Skeletal muscle cell (primary cell): ENCODE measurements at places on chromosomes 2 and 18.

GRCh38 chr2:78416625-78417300, 608.7 kb upstream of the REG3G start:
- no peak for DNase-seq

- no peak for DNase-seq
These were observed 16.3 kb downstream of the SULT1C2 start for GRCh38 chr2:108304975-108305374.

GRCh38 chr2:105102963-105103421, 65.1 kb downstream of the MRPS9 start:
- DNase-seq = peak; percentile 42

DNA sequence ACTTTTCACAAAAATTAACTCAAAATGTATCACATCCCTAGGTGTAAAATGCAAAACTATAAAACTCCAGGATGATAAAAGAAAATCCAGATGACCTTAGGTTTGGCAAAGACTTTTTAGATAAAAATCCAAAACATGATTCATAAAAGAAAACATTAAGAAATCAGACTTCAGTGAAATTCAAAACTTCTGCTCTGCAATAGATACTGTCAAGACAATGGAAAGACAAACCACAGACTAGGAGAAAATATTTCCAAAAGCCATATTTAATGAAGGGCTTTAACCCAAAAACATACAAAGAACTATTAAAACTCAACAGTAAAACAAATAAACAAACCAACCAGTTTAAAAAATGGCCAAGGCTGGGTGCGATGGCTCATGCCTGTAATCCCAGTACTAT, 173.6 kb upstream of the SPOPL start:
- DNase-seq = no peak

GRCh38 chr2:158495175-158495574, 38.4 kb downstream of the PKP4 start:
- no peak for DNase-seq

- no peak for DNase-seq
These were observed 27.7 kb upstream of the TRAPPC8 start for GRCh38 chr18:31970617-31971016.

DNA sequence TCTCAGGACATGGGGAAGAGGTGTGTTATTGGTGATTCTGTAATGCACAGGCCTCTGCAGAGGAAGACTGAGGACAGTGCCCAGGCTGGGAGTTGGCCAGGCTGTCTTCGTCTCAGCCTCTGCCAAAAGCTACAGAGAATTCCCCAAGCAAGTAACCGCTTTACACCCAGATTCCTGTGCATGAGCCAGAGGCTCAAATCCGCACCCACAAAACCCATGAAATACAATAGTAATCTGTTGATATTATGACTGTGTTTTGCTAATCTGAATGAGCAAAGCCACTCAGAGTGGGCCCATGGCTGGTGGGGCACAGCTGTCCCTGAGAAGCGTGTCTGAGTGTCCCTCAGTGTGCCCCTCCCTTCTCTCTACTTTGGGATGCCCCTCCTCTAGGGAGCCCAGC, 149.5 kb upstream of the PXDN start:
- no peak for DNase-seq

DNA sequence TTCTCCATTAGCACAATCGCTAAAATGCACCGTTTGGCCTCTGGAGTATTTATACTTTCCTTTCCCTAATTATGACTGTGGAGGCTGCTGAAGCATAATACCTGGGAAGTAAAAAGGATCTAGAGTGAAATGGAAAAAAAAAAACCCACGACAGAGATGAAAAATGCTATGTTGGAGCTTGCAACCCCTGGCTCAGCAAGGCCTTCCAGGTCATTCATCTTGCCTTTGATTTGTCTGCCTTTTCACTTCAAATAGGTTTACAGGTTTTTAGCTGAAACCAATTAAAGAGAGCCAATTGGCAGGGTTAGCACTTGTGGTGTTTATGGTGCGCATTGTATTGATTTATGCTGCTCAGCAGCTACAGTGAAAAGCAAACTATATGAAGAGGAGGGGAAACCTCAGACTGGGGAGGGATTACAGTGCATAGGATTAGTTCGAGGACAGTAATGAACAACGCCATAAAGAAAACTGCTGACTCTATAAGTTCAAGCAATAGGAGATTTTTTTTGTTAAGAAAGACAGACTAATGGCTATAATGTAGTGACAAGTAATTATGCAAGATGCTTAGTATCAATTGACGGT, 347.9 kb downstream of the MEIS1 start:
- DNase-seq = no peak

DNA sequence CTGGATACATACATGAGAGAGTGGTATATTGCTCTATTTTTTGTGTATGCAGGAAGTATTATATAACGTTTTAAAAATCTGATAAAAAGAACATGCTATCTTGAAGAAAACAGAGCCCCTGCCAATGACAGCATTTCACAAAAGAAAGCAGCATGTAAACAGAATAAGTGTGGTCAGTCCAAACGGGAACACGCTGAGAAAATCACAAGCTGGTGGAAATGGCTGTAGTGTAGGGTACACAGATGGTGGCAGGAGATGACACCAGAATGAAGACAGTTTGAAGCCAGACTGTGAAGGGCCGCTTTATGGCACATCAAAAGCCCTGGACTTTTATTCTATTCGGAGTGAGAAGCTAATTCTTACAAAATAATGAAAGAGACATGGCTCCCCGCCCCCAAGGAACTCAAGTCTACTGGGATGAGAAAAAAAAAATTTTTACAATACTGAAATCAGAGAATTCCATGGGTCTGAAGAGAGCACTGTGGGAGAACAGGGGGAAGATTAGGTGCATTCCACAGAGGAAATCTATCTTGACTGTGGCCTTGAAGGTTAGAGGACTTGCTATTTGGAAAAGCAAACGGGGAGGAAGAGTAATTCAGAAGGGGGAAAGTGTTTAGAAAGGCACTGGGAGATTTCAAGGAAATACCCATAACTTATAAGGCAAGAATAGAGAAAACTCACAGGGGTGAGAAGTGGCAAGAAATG, 217.7 kb upstream of the SMAD7 start:
- DNase-seq = no peak

GRCh38 chr2:191020742-191021381, 6.9 kb upstream of the STAT1 start:
- DNase-seq = peak; percentile 77

DNA sequence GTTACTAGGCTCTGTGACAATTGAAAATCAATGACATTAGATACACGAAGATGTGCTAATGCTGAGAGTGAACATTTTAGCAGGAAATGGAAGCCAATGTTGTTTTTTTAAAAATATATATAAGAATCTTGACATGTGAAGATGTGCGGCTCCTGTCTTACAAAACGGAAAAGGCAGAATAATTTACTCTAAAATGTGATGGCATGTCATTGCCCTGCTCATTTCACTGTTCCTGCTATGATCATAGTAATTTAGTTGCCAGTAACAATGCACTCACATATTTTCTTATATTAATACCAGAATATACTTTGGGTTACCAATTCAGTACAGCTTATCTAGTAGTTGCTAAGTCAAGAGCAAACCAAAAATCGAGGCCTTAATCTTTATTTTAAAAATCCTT, 10.3 kb downstream of the EPHA4 start:
- no peak for DNase-seq

DNA sequence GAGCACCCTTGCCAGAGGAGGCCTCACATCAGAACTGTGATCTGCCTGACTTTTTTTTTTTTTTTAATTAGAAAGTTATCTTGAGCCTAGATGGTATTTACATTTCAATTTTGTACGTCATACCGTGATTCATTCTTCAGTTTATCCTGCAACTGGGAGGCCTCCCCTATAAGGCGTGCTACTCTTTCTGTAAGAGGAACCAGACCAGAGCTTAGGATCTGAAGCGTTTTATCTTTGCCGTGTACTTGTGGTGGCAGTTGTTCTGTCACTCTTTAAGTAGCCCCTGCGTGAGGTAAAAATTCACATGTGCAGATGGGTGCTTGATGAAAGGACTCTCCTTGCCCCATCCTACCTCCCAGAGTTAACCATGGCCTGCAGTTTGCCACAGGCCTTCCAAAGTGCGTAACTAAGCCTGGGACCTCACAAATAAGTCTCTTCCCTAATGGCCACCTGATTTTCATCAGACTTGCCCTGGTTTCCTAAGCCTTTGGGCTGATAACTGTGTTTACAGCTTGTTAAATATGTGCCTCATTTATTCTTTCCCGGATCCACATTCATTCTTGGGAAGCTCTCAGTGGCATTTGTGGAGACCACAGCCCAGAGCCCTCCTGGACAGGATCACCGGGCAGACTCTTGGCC, 96.0 kb downstream of the MTCL1 start:
- DNase-seq = peak; percentile 87

GRCh38 chr2:168538534-168538933, 82.5 kb downstream of the CERS6 start:
- DNase-seq = no peak

- DNase-seq = no peak
These were observed 487.2 kb downstream of the DCDC2C start for GRCh38 chr2:4190548-4190947.

DNA sequence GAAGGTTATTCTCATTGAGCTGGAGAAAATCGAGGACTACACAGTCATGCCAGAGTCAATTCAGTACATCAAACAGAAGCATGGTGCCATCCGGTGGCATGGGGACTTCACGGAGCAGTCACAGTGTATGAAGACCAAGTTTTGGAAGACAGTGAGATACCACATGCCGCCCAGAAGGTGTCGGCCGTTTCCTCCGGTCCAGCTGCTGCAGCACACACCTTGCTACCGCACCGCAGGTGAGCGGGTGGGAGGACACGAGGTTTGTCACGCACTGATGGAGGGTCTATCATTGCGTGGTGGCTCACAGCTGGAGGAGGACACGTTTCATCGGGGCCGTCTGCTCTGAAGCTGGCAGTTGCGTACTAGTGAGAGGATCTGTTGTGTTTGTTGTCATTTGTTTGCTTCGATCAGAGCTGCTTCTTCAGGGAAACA, 48.2 kb downstream of the IL1RL2 start:
- no peak for DNase-seq

- DNase-seq = no peak
These were observed 34.3 kb downstream of the DOK6 start for GRCh38 chr18:69435000-69435399.

DNA sequence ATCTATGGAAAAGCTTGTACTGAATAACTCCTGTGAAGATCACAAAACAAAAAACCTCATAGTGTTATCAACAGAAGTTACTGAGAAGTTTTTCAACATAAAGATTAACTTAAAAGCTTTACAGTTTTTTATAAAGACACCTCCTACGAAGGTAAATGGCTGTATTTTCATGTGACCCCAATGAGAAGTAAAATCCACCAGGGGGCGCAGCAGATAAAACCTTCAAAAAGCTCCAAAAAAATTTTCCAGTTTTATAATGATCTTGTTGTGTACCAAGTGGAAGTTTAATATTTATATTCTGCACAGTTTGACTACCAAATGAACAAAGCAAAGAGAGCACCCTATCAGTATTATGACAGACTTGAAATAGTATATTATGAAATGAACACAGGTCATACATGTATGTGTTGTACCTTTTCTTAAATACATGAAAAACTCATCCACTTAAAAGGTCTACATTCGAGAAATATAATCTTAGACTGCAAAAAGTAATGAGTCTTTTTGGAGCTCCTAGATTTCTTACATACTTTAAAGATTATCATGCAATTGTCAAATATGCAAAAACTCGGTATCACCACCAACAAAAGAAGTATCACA, 38.5 kb downstream of the PNO1 start:
- no peak for DNase-seq

DNA sequence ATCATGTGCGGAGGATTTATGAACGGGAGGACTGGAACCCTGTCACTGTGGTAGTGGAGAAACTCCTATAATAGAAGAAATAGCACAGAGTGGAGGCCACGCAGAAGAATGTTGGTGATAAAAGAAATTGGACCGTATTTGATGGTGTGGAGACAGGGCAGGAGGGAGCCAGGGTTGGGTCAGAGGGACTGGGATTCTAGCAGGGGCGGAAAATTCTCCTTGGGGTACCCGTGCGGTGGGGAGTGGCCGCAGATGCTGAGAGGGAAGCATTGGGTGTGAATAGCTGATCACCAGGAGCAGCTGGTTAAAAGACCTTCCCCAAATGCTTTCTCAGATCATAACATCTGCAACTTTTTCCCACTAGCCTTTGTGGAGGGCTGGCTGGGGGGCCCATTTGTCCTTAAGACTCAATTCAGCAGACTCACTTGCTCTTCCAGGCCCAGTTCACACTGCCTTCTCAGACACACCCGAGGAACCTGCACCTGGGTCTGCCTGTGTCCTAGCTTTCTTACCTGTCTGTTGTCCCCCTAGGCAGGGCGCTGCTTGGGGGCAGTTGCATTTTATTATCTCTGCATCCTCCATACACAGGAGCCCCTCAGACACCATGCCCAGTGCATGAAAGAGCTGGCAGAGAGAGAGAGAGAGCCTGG, 7.1 kb downstream of the SH3BP4 start:
- DNase-seq = no peak

GRCh38 chr2:159963700-159964099, 98.7 kb downstream of the PLA2R1 start:
- DNase-seq = no peak

- no peak for DNase-seq
These were observed 77.4 kb downstream of the DYSF start for GRCh38 chr2:71530641-71531332.

DNA sequence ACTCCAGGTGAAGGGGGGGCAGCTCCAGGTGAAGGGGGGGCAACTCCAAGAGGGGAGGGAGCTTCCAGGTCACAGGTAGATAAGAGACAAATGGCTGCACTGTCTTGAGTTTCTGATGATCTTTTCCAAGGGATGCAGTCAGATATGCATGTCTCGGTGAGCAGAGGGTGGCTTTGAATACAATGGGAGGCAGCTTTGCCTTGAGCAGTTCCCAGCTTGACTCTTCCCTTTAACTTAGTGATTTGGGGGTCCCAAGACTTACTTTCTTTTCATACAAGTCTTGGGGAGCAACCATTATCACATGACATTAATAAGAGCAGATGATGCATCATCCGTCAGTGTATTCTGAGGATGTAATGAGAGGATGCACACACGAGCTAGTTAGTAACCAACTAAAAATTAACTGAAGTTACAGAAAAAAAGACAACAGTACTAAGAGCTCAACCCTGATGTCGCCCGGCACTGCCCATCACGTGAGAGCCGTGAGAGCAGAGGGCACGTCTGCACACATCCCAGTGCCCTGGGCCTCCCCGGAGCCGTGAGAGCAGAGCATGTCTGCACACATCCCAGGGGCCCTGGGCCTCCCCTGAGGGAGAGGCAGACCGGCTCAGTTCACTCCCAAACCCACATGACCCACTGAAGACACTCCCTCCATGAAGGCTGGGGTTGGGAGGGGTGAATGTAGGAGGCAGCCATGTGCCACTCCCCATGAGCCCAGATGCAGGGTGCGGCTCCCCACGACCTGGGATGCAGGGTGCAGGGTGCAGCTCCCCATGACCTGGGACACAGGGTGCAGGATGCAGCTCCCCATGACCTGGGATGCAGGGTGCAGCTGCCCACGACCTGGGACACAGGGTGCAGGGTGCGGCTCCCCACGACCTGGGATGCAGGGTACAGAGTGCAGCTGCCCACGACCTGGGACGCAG, 39.4 kb downstream of the PXDN start:
- no peak for DNase-seq

- no peak for DNase-seq
These were observed 64.6 kb downstream of the OSBPL6 start for GRCh38 chr2:178258916-178259315.

GRCh38 chr2:241968417-241968816, 98.9 kb downstream of the RTP5 start:
- DNase-seq = no peak
